ENCODE measurements at places on chromosomes 3 and 15. TPM values are rescaled to one million over a fixed set of nuclear protein-coding genes. Genes with fewer than 3 reads are reported as not detected.

DNA sequence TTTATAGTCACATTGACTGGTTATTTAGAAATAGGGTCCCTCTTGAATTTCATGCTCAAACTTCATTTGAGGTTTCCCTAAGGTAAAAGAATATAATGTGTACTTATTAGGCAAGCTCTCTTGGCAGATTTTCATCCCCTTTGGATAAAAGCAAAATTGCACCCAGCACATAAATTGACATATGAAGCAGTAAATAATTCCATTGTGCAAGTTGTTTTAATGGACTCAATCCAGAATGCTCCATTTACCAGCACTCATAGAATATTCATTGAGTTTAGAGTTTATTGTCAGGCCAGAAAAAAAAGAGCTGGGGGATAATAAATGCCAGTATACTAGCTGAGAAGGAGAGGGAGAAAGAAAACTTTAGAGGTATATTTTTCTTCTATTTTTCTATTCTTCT, 136.8 kb downstream of the TPRG1 start:
- no peaks in the 10 kb centered on the region for H3K36me3 ChIP-seq
- DNase-seq: no peak
- no peak overlapping the region for H3K4me3 ChIP-seq
- H3K27me3 ChIP-seq: no peaks in the 10 kb centered on the region
- no peaks in the 10 kb centered on the region for H3K4me1 ChIP-seq
- no peak overlapping the region for H3K27ac ChIP-seq

GP9 gene
- total RNA-seq: 2.6 TPM

CNTN4 gene
- total RNA-seq: 10.4 TPM

GRCh38 chr3:116815831-116816588, 106.4 kb downstream of the TUSC7 start:
- H3K27ac ChIP-seq: no peak overlapping the region
- H3K27me3 ChIP-seq: no peaks in the 10 kb centered on the region
- no peak overlapping the region for H3K4me3 ChIP-seq
- no peaks in the 10 kb centered on the region for H3K36me3 ChIP-seq
- no peaks in the 10 kb centered on the region for H3K4me1 ChIP-seq

DNA sequence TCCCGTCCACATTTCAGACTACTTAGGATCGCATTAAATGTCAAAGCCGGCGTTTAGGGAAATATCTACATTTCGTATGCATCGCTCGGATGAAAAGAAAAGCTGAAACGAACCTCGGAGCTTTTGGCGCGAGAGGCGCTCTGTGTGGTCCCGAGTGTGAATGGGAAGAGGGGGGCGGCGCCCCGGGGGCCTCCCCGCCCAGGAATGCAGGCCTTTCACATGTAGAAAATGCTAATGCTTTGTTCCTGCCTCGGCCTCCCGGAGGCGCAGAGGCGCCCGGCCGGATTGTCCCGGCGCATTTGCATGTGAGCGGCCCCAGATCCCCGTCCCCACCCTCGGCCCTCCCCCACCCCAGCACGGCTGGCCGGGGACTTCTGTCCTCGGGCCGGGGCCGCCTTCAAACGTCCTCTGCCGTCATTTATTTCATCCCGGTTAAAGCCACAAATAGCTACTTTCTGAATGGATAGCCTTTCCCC, 37.0 kb upstream of the TRIM71 start:
- H3K4me3 ChIP-seq: peak overlapping the region; percentile 69
- H3K36me3 ChIP-seq: peaks cover 2% of the 10 kb centered on the region
- no peaks in the 10 kb centered on the region for H3K27me3 ChIP-seq
- peak overlapping the region; percentile 69 for H3K27ac ChIP-seq
- peak; percentile 78 for DNase-seq

TMEM108 gene
- 18.5 TPM for total RNA-seq

DNA sequence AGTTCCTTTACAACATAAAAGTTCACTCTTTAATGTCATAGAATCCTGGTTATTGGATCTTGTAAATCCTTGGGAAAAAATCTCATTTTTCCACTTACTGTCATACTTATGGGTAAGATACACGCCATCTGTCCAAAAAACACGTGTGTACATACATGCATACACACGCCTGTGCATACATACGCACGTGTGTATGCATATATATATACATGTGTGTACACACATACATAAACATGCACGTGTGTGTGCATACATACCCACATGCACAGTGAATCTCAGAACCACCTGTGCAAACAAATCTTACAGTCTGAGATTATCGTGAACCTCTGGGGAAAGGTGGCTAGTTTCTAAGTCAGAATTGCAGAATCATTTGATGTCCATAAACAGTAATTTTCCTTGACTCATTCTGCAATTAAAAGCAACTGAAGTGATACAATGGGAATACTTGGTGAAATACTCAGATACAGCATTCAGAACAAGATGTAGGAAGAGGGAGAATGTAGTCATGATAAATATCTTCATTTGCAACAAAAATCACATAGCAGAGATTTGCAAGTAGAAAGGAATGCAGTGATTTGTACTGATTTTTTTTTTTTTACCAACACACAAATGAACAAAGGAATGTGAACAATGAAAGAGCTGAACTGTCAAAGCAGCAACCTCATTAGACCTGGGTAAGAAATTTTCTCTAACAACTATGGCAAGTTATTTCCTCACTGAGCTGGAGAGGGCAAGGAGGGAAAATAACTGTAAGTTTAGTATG, 160.6 kb upstream of the POU1F1 start:
- no peak overlapping the region for H3K27ac ChIP-seq
- no peaks in the 10 kb centered on the region for H3K4me1 ChIP-seq
- no peaks in the 10 kb centered on the region for H3K36me3 ChIP-seq
- DNase-seq: no peak

- H3K27me3 ChIP-seq: no peaks in the 10 kb centered on the region
- no peaks in the 10 kb centered on the region for H3K36me3 ChIP-seq
- no peaks in the 10 kb centered on the region for H3K4me1 ChIP-seq
- H3K4me3 ChIP-seq: no peak overlapping the region
- no peak overlapping the region for H3K27ac ChIP-seq
Measured at GRCh38 chr3:34567266-34567665, 768.8 kb downstream of the PDCD6IP start.

MUSTN1 gene
- 7.3 TPM for total RNA-seq

- no peaks in the 10 kb centered on the region for H3K4me1 ChIP-seq
- no peak for DNase-seq
- no peak overlapping the region for H3K4me3 ChIP-seq
- no peak overlapping the region for H3K27ac ChIP-seq
- no peaks in the 10 kb centered on the region for H3K27me3 ChIP-seq
Measured at GRCh38 chr3:156181509-156181908, 61.1 kb downstream of the KCNAB1 start.

GRCh38 chr3:88209356-88209755, 59.6 kb downstream of the C3orf38 start:
- H3K4me1 ChIP-seq: no peaks in the 10 kb centered on the region
- no peak overlapping the region for H3K4me3 ChIP-seq
- H3K36me3 ChIP-seq: no peaks in the 10 kb centered on the region
- no peaks in the 10 kb centered on the region for H3K27me3 ChIP-seq

GRCh38 chr3:42012935-42013690, 51.2 kb upstream of the ULK4 start:
- no peaks in the 10 kb centered on the region for H3K36me3 ChIP-seq
- peak overlapping the region; percentile 93 for H3K4me3 ChIP-seq
- peaks cover 45% of the 10 kb centered on the region for H3K4me1 ChIP-seq
- peak; percentile 86 for DNase-seq
- H3K27me3 ChIP-seq: no peaks in the 10 kb centered on the region

- DNase-seq: no peak
- no peaks in the 10 kb centered on the region for H3K27me3 ChIP-seq
- H3K4me1 ChIP-seq: no peaks in the 10 kb centered on the region
- H3K27ac ChIP-seq: no peak overlapping the region
- H3K36me3 ChIP-seq: no peaks in the 10 kb centered on the region
Measured at GRCh38 chr3:77146004-77146403, 106.1 kb downstream of the ROBO2 start.

LEO1 gene
- total RNA-seq: 12.6 TPM

GRCh38 chr3:184229394-184230080, at the start of gene VWA5B2:
Gene VWA5B2, plus strand, starts transcription at chr3:184229585. Its CDS starts 944 bp downstream, at chr3:184230529.
- H3K27ac ChIP-seq: no peak within 1 kb of the TSS
- peaks cover 61% of the 10 kb centered on the region for H3K27me3 ChIP-seq
- peak; percentile 66 for DNase-seq
- H3K4me1 ChIP-seq: peaks cover 18% of the 10 kb centered on the region

SEMA7A gene
- total RNA-seq: 4.6 TPM

GRCh38 chr3:32175607-32176197, 62.8 kb upstream of the CMTM8 start:
- no peaks in the 10 kb centered on the region for H3K36me3 ChIP-seq
- H3K27me3 ChIP-seq: no peaks in the 10 kb centered on the region
- H3K4me3 ChIP-seq: no peak overlapping the region
- H3K4me1 ChIP-seq: peaks cover 12% of the 10 kb centered on the region

- DNase-seq: no peak
- no peak overlapping the region for H3K27ac ChIP-seq
- no peaks in the 10 kb centered on the region for H3K27me3 ChIP-seq
- H3K36me3 ChIP-seq: peaks cover 90% of the 10 kb centered on the region
- no peak overlapping the region for H3K4me3 ChIP-seq
- H3K4me1 ChIP-seq: no peaks in the 10 kb centered on the region
Measured at GRCh38 chr15:45690581-45691260, 55.9 kb downstream of the SQOR start.

- H3K4me3 ChIP-seq: no peak overlapping the region
- no peaks in the 10 kb centered on the region for H3K36me3 ChIP-seq
- H3K27ac ChIP-seq: no peak overlapping the region
- H3K27me3 ChIP-seq: no peaks in the 10 kb centered on the region
- no peaks in the 10 kb centered on the region for H3K4me1 ChIP-seq
- DNase-seq: no peak
Measured at GRCh38 chr3:80338366-80338765, 570.6 kb upstream of the ROBO1 start.

LIPC gene
- 1.0 TPM for total RNA-seq

C3orf33 gene
- total RNA-seq: 3.6 TPM

DNA sequence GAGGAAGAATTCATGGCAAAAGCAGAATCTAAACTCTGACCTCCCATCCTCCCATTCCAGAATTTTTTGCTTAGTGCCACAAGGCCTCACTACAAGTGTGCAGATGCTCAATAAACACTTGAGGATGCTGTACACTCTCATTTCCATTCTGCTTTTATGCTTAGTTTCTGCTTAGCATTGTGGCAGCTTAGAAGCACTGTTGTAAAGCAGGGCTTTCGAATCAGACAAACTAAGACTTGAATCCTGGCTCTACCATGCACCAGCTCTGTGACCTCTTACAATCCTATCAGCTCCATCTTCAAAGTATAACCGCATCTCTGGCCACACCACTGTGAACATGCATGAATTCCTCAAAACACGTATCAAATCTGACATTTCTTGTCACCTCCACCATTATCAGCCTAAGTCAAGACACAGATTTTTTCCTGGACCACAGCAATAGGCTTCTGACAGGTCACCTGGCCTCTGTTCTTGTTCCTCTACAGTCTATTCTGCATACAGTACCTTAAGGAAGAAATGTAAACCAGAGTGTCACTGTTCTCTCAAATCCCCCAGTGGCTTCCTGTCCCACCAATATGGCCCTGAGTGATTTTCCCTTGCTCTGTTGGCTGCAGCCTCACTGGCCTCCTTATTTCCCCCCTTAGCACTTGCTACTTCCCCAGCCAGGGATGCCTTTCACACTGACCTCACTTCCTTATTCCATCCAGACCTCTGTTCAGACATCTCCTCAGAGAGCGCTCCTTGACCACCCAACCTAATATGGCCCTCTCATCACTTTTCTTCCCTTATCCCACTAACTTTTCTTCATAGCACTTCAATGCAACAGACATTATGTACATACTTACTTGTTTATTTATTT, 8.1 kb upstream of the PHC3 start:
- no peaks in the 10 kb centered on the region for H3K36me3 ChIP-seq
- no peaks in the 10 kb centered on the region for H3K27me3 ChIP-seq
- H3K4me3 ChIP-seq: no peak overlapping the region

NUDT16 gene
- 38.7 TPM for total RNA-seq

ATP13A5 gene
- 2.0 TPM for total RNA-seq

DNA sequence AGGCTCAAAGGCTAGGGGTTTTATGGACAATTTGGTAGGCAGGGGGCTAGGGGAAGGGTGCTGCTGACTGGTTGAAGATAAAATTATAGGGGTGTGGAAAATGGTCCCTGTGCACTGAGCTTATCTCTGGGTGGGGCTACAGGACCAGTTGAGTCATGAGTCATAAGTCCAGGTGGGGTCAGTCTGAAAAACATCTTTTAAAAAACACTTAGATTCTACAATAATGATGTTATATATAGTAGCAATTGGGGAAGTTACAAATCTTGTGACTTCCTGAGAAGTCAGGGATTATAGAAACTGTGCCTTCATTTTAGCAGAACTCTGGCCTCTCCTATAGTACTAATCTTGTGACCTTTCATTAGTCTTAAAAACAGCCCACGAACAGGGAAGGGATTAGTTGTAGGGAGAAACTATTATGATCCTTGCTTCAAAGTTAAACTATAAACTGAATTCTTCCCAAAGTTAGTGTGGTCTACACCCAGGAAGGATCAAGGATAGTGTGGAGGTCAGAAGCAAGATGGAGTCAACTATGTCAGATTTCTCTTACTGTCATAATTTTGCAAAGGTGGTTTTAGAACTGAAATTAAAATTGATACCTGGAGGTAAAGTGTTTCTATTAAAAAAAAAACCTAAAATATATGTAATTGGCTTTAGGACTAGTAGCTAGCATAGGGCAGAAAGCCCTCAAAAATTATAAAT, 130.1 kb downstream of the P2RY1 start:
- H3K4me1 ChIP-seq: no peaks in the 10 kb centered on the region
- H3K4me3 ChIP-seq: no peak overlapping the region
- no peak for DNase-seq
- no peaks in the 10 kb centered on the region for H3K36me3 ChIP-seq
- H3K27me3 ChIP-seq: no peaks in the 10 kb centered on the region

PYGO1 gene
- total RNA-seq: 8.7 TPM

DNAH12 gene
- total RNA-seq: 11.2 TPM

DNA sequence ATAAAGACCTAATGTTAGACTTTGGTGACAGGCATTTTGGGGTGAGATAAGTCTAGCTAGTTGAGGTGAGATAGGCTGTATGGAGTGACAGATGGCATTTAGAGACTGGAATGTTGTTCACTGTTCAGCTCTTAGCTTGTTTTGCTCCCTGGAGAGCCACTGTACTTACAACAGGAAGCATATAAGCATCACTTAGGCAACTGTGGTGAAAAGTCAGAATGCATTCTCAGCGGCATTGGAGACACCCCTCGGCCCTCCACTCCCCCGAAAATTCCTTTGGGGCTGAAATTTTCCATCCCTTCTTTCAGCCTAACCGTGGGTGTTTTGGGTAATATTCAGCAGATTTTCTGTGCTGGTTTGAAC, 73.4 kb downstream of the SLCO3A1 start:
- peaks cover 66% of the 10 kb centered on the region for H3K4me1 ChIP-seq
- H3K36me3 ChIP-seq: no peaks in the 10 kb centered on the region
- no peak overlapping the region for H3K4me3 ChIP-seq

OXSR1 gene
- 29.2 TPM for total RNA-seq

GRCh38 chr3:124860599-124860998, 26.6 kb downstream of the ITGB5 start:
- peaks cover 34% of the 10 kb centered on the region for H3K4me1 ChIP-seq
- DNase-seq: no peak
- H3K4me3 ChIP-seq: no peak overlapping the region
- H3K27me3 ChIP-seq: no peaks in the 10 kb centered on the region
- H3K36me3 ChIP-seq: no peaks in the 10 kb centered on the region

All from lower lobe of right lung (tissue), 2 donors.